ENCODE measurements at places on chromosomes 13 and 19. TPM values are rescaled to one million over a fixed set of nuclear protein-coding genes. Genes with fewer than 3 reads are reported as not detected.

The ZNF835 gene
- 0.17 TPM for total RNA-seq

The SPINT2 gene
- total RNA-seq: 358 TPM

The NRTN gene
- total RNA-seq: 4.9 TPM

The DHDH gene
- total RNA-seq: 3.1 TPM

The MUC16 gene
- total RNA-seq: 0.07 TPM

The GSX1 gene
- not detected for total RNA-seq

The FAM216B gene
- total RNA-seq: not detected

The ZNF665 gene
- total RNA-seq: 5.7 TPM
